ENCODE measurements at places on chromosomes 6 and 20.

GRCh38 chr6:31559958-31560696, 12.0 kb upstream of the LTA start:
- DNase-seq, result no peak

- no peak for DNase-seq
Observed at GRCh38 chr6:135871296-135871695, 19.8 kb downstream of the PDE7B start.

DNA sequence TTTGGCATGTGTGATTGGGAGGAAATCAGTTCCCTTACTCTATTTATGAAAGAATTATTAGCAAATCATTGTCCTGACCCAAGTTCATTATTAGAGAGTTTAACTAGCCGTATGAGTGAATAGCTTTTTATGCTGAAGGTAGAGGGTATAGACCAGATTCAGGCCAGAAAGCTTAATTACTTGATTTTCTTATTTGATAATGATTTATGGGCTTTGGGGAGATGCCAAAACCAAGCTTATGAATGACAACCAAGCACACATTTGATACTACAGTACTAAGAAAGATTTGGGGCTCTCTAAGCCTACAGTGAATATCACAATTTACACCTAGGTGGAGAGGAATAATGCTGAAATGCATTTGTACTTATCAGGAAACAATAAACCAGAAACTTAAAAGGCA, 193.2 kb downstream of the ARHGAP18 start:
- no peak for DNase-seq

- DNase-seq, result no peak
Observed at GRCh38 chr6:25181923-25182322, 97.3 kb upstream of the CARMIL1 start.

GRCh38 chr6:45756606-45757005, 259.1 kb downstream of the CLIC5 start:
- DNase-seq, result no peak

DNA sequence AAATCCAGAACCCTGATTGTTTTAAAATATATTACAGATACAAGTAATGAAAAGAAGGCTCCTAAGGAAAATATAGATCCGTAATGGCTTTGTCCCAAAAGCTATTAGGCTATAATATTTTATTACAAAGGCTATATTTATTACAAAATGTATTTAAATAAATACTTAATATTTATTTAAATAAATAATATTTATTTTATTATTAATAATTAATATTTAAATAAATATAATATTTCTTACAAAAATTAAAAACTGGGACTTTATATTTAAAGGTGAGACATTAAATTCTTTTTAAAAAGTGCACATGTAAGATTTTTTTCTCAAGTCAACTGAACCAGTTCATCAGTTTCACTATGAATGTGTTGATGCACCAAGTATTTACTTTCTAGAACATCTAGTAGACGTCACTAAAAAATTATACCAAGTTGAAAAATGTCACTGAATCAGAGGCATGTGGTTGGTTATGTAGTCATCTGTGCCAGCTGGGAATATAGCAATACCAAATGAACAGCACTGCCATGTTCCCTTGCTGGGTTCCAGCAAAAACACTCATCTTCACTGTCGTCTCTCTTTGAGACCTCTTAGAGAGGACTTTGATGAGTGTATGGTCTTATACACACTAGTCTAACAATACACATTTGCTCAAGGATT, 278.9 kb downstream of the ESR1 start:
- no peak for DNase-seq

- DNase-seq, result no peak
Observed at GRCh38 chr6:170279977-170280688, 10.7 kb downstream of the DLL1 start.

DNA sequence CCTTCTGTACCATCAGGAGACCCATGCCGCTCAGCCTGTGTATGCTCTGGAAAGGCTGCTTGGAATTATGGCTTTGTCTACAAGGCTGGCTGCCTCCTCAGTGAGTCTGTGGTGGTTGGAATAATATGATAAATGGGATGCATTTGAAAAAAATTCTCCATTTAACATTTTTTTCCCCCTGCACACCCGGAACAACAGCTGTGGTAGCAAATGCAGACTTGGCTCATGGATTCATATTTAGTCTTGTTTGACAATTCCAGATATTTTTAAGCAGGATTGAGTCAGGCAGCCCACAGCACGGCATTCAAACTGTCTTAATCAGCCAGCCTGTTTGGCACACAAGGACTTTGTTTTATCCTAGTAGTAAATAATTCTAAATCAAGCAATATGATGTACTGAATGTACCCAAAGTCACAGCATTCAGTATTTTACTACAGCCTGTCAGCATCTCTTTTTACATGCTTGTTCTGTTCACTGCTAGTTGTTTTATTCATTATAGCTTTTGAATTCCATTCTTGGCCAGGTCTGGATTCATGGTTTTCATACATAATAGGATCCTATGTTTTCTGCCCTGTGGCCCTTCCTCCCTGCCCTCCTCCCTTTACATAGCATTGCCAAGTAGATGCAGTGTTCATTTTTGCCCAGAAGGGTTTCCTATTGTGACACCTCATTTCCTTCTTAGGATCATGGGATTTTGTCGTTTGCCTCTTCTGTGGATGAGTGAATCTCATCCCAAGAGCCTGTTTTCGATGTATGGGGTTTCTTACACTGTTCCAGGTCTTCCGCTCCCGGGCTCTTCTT, 68.1 kb downstream of the LRRC1 start:
- DNase-seq, result no peak

GRCh38 chr20:50554694-50555579, 44.8 kb downstream of the PTPN1 start:
- no peak for DNase-seq

DNA sequence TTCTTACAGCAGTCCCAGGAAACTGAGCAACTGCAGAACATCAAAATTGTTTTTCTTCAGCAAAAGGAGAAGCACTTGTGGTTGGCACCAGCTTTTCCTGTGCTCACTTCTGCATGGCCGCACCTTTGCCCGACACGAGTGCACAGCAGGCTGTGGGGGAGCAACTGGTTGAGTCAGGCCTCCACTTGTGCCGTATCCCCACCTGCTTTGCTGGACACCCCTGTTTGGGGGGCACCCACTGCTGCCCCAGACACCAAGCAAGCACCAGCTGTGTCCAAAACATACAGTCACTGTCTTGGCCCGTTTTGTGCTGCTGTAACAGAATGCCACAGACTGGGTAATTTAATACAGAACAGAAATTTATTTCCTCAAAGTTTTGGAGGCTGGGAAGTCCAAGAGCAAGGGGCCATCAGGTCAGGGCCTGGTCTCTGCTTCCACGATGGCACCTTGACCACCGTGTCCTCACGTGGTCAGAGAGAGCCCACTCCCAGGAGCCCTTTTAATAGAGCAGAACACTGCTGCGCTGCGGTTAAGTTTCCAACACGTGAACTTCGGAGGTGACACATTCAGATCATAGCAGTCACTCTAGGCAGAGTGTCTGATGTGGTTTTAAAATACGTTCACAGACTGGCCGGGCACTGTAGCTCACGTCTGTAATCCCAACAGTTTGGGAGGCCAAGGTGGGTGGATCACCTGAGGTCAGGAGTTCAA, 8.7 kb upstream of the GMEB2 start:
- DNase-seq, result no peak

DNA sequence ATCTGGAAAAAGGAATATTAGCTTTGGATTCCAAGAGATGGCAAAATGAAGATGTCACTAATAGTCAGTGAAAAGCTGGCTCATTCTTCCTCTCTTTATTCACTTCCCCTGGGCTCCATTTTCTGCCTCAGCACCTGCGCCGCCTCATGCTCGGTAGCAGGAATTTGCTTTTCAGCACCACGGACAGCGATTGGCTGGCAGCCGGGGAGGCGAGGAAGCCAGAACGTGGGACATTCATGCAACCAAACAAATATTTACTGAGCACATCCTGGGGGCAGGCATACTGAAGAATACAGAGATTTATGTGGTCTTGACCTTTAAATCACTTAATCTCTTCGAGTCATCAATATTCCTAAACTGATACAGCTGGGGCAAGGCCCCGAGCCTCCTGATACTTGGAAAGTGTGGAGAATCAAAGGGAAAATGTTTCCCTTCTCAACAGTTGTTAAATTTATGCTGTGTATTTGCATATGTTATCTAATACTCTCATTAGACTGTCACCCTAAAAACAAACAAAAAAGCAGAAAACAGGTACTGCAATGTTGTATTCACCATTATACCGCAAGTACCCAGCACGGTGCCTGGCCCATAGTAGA, 12.1 kb upstream of the PDYN start:
- DNase-seq, result peak; percentile 38

DNA sequence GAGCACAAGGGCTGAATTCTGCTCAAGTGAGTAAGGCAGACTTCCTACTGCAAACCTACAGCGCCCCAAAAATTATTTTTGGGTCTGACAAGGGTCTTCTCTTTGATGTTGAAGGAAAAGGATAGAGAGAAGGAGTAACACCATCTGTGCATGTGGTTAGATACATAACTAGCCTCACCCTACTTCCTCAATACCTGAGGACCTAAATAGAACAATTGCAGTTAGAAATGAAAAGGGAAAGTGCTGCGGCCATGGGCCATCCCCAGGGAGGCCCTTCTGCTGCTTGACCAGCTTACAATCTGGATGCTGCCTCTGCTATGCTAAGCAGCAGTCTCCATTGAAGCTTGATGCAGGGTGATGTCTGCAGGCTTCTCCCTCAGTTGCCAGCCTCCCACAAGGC, 63.2 kb upstream of the ARMH2 start:
- DNase-seq, result no peak

DNA sequence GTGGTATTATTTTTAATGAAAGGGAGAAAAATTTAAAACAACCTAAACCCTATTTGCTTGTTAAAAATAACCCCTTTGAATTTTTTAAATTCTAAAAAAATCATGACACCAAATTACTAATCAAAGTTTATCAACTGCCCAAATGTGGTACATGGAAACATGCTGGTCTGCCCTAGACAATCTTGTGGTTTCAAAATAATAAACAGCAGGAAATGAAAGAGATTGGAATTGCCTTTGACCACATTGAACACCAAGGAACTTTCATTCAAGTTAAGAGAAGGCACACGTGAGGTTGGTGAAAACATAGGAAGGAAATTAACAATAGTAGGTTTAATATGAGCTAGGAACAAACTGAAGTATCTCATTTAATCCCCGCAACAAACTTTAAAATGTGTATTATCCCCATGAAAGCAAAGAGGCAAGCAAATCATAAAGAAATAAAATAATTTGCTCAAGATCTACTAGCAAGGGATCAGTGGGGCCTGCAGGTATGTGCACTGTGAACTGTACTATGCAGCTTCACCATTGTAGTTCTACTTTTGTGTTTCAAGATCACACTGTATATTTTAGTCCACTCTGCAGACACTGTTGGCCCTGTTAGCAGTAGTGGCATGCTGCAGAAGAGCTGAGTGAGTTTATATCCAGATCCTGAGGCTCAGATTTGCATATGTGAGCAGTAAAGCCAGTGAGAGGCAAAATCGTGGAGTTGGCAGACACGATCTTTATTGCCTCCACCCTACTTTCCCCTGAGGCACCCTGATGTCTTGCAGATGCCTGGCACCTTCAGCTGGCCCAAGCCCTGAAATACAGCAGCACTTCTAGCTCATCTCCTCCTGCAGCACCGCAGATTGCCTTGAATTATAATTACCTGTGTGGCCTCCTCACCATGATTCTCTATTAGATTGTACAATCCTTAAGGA, 157.8 kb upstream of the TENT5A start:
- DNase-seq, result no peak

GRCh38 chr6:150413781-150414281, 45.0 kb downstream of the IYD start:
- no peak for DNase-seq

- DNase-seq, result peak; percentile 0
Observed at GRCh38 chr6:170203212-170203611, 87.7 kb downstream of the DLL1 start.

- DNase-seq, result no peak
Observed at GRCh38 chr6:43867246-43867645, 97.2 kb downstream of the VEGFA start.

DNA sequence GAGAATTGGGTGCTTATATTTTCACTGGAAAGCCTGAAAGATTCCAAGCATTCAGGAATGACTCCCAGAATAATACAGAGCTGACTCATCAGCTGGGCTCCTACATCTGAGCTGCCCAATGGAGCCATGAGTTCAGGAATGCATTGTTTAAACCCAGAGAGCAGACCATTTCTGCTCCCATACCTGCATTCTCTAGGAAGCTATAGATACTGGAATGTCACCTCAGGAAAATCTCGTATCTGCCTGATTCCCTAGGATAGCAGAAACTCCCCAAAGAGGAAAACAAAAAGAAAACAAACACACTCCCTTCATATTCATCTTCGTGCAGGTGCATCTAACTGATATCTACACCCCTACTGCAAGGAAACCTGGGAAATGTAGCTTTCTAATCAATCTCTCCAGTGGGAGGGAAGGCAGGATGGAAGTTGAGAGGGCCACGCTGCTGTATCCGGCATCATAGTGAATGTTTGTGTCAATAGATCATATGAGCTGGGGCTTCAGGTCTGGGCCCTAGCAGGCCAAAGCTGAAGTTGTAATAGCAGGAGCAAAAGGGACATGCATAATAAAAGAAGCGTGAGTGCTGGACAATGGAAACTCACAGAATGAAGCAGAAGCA, 8.2 kb upstream of the SLC2A12 start:
- no peak for DNase-seq

DNA sequence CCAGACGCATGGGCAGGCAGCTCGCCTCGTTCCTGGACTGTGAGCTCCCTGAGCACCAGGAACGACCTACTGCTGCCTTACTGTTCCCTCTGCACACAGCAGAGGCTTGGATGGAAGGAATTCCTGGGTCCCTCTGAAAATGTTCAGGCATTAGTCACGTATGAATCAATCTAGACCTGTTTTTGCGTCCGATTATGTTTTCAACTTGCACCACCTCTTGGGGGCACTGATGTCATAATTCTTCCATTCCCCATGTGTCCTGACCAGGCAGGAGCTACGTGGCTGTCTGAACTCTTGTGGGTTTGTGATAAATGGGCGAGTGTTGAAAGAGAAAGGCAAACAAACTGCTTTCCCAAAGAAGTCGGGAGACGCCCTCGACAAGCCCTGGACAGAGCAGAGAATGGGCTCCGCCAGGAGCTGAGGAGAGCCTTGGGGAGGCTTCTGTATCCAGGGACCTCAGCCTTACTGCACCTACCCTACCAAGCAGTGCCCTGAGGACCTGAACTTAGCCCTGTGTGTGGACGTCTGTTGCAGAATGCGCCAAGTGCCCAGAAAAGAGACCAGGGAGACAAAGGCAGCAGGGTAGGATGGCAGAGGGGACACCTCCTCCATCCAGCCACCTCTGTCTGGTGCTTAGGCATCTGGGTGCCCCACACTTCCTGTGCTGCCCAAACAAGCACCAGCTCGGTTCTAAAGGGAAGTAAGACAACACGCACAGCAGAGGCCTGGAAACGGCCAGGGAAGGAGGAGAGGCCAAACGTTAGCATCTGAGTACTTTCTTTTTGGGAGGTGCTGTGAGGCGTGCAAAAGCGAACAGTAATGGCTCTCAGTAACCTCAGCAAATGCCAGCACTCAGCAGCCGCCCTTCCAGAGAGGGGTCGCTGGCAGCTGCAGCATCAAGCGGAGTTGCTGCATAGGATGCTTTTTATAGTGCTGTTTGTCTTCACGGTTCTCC, 124.2 kb downstream of the LY86 start:
- no peak for DNase-seq

DNA sequence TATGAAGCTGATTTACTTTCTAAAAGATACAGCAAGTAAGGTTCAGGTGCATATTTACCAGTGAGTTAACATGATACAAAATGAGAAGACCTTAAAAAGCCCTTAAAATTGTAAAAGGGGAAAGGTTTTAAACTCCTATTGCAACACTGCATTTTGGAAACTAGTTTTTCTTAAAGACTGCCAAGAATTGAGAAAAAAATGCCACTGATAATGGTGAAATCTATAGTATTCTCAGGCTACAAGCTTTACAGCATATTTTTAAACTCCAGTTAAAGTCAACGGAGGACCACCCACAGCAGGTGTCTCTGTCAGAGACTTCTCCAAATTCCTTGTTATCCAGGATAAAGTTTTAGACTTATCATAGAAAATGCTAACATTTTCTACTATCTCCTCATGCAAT, 53.6 kb downstream of the ELOVL5 start:
- DNase-seq, result no peak

All from stimulated activated CD4-positive, alpha-beta T cell treated with anti-CD3 and anti-CD28 coated beads, Interleukin-15, amount 100 ng/mL, for 1 hour (primary cell).